Naive thymus-derived CD8-positive, alpha-beta T cell (primary cell): ENCODE measurements at places on chromosomes 11 and 22.

DNA sequence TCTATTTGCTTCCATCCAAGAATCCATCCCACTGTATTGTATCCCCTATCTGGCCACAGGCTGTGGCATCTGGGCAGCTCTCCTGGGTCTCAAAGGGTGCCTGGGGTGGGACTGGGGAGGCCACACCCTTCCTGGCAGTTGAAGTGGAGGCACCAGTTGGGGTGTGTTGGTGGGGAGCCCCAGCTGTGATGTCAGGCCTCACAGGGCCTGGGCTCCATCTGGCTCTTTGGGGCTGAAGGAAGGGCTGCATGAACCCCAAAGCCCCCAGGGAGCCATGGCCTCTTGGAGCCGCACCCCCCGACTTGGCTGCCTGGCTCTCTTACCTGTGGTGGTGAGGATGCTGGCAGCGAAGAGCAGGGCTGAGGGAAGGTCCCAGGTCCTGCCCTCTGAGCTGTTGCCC, 469 bp downstream of the KCNK7 start:
- DNase-seq: no peak

DNA sequence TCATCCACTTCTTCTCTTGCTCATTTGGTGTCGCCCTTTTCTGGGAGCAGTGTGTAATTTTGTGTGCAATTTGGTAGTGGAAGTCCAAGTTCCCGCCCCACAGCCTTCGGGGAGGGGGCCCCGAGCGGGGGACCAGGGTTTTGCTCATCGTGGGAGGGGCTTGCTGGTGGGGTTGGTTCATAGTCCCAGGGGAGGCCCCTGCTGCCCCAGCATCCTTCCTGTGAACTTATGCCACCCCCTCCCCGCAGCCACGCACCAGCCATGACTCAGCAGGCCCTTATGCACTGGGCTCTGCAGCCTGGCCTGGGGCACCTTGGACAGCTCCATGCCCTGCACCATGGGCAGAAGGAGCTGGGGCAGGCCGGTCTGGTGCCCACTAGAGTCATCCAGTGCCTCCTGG, 1183.6 kb downstream of the BRD1 start:
- no peak for DNase-seq

DNA sequence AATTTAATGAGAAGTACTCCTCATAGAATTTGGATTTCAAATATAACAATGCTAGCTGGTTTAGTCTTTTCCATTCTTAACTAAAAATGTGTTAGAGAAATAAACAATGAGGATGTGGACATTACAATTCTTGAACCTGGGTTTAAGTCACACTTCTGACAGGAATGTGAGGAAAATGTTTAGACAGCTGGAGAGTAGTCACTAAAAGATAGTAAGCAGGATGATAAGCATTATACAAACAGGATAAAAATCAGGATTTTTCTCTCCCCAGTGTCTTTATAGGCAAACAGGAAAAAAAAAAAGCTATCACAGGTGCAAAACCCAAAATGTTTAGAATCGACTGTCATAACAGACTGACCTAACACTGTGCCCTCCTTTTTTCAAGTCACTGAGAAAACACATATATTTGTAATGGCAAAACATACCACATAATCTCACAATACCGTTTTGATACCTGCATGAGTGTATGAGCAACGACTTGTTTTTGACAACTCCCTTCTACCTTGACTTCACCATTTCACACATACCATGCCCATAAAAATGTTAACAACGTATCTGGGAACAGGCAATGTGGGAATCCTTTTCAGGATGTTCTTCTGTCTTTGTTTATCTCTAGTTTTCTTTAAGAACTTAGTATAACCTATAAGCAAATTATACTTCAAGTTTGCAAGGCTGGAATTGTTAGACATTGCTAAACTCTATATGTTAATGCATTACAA, 242.0 kb downstream of the SBF2 start:
- no peak for DNase-seq

GRCh38 chr11:24206511-24206910, 290.3 kb upstream of the LUZP2 start:
- DNase-seq: no peak

DNA sequence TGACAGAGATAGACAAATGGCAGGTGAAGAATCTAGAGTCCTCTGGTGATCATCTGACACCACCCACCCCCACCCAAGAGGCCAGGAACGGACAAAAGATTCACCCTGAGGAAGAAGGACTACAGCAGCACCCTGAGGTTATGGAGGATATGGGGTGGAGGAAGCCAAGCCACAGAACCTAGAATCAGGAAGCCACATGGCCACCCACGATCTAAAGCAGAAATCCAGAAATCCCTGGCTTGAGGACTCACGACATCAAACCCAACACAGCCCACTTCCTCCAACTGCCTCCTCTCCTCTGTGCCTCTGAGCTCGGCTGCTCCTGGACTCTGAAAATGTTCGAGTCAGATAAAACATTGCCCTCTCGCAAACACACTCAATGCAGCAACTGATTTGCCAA, 364.3 kb downstream of the SHANK2 start:
- no peak for DNase-seq

- no peak for DNase-seq
These were observed 14.5 kb downstream of the MYEOV start for GRCh38 chr11:69308491-69308911.

GRCh38 chr11:62372871-62373270, 35.6 kb downstream of the ASRGL1 start:
- DNase-seq: no peak

- DNase-seq: no peak
These were observed 13.6 kb downstream of the SLC22A12 start for GRCh38 chr11:64604458-64605243.
